ENCODE measurements at places on chromosomes 7 and 10. TPM values are rescaled to one million over a fixed set of nuclear protein-coding genes. Genes with fewer than 3 reads are reported as not detected.

The CDC14C gene
- not detected for total RNA-seq

- no peak for DNase-seq
These were observed 105.1 kb downstream of the FAM107B start for GRCh38 chr10:14669576-14669975.

- DNase-seq, result no peak
These were observed 30.6 kb downstream of the PALD1 start for GRCh38 chr10:70508912-70509756.

GRCh38 chr10:58892031-58892531 is 284.4 kb upstream of the PHYHIPL start:
- DNase-seq, result no peak
